ENCODE measurements at places on chromosomes 6 and 20. TPM values are rescaled to one million over a fixed set of nuclear protein-coding genes. Genes with fewer than 3 reads are reported as not detected.

SLC32A1 gene
- not detected for total RNA-seq

GRCh38 chr6:68497927-68498326, 137.2 kb upstream of the ADGRB3 start:
- DNase-seq = no peak

- DNase-seq = no peak
Measured at GRCh38 chr6:166595061-166595780, 8.7 kb upstream of the RAMACL start.

DNA sequence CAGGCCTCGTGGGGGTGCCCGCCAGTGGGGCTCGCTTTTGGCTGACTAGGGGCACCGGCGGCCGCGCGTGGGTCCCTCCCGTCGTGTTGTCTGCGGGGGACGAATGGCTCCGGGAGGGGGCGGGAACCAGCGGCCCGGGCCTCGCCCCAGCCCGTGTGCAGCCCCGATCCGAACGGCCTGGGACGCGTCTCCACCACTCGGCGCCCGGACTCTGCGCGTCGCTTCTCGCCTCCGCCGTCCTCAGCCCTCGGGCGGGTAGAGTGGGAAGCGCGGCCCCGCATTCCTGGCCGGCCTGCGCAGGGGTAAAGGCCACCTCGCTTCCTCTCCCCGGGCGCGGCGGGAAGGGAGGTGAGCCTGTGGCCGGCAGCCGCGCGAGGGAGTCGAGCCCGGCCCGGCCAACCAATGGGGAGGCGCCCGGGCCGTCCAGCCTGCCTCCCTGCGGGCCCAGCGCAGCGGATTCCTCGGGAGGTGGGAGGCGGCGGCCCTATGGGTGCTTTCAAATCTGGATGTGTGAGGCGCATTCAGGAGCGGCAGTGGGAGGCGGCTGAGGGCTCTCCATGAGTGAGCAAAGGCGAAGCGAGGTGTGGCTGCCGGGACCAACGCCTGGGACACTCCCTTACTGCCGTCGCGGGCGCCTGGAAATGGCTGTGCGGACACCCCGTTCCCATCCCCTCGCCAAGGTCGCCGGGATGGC, 1.1 kb upstream of the ZBTB46 start:
- no peak for DNase-seq

Data from ascending aorta (tissue), 2 donors.